CD4-positive, alpha-beta T cell treated with Interleukin-6 at 100 ng/mL for 8 hours (primary cell): ENCODE measurements at places on chromosomes 16 and 17.

DNA sequence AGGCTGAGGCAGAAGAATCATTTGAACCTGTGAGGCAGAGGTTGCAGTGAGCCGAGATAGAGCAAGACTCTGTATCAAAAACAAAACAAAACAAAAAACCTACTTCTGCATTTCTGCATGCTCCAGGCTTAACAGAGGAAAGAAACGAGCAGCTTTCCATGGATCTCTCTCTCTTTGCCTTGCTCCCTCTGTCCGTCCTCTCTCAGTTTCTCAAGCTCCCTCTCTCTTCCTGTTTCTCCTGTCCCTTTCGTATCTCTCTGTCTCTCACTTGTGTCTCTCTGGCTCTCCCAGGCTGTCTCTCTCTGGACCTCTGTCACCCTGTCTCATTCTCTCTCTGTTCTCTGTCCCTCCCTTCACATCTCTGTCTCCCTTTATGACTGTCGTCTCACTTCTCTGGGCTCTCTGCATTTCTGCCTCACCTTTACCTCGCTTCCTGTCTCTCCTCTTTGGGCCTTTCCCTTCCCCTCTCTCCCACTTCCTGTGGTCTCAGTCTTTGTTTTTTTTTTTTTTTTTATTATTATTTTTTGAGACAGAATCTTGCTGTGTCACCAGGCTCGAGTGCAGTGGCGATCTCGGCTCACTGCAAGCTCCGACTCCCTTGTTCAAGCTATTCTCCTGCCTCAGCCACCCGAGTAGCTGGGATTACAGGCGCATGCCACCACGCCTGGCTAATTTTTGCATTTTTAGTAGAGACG lies 4.1 kb upstream of the PITPNA start:
- DNase-seq, result peak; percentile 62

DNA sequence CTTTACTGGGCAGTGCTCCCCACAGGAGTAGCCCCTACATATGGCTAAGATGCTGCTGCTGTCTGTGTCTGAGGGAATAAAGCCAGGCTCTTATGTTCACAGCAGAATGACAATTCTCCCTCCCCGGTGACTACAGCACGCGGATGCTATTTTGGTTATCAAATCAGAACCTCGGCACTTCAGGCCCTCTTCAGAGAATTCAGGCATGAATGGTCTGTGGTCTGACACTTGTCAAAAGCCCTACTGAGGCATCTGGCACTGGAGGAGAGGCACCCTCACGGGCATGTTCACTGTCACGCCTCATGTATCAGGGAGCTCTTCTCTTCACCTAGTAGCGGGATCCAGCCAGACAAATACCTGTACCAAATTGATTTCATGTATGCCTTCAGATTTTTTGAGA lies 30.4 kb downstream of the KIAA0513 start:
- DNase-seq, result no peak

- DNase-seq, result no peak
These were observed 4.5 kb upstream of the MNT start for GRCh38 chr17:2405247-2405926.

DNA sequence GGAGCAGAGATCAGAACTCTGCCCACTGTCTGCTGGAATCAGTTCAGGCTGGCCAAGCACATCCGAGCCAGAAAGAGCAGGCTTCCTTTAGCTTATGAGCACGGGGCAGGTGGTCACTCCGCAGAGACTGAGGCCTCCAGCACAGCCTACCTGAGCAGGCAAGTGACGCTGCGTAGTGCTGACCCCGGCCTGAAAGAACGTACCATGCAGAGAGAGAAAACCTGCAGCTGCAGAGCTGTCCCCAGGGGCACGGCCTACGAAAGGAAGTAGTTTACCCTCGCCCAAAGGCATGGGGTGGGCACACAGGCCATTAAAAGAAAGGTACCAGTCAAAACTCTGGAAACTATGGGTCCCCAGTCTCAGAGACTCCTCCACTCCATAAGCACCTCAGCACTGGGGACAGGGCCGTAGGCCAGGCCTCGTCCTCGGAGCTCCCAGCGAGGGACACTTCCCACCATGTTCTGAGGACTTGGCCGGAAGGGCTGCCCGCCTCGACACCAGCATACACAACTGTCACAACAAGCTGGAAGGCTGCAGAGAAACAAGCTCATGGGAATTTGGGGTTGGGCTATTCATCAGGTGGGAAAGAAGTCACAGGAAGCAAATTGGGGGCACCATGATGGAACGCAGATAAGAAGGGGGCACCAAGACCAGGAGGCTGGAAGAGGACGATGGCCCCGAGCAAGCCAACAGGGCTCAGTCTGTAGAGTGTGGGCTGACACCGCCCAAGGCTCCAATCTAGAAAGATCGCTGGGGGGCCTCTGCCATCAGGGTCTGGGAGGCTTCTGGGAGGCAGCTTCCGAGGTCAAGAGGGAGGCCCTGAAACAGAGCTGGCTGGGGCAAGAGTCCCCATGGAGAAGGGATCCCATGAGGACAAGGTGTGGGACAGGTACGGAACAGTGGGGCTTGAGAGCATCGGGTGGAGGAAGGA lies 21.2 kb downstream of the MEAK7 start:
- DNase-seq, result no peak

- DNase-seq, result no peak
These were observed 41.5 kb downstream of the TK2 start for GRCh38 chr16:66508248-66508913.

DNA sequence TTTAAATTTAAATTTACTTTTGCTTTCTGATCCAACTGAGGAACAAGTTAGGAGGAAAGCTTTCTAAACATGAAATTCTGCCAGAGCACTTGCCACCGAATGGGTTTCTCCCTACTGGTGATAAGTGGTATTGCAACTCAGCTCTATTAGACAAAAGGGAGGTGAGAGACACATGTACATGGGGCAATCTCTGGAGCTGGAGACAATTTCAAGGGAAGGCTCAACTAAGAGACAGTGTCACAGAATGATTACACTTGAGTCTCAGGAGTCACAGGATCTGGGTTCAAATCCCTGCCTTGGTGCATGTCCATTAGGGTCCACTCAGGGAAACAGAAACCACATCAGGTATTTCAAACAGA lies 37.4 kb downstream of the SOCS1 start:
- no peak for DNase-seq

DNA sequence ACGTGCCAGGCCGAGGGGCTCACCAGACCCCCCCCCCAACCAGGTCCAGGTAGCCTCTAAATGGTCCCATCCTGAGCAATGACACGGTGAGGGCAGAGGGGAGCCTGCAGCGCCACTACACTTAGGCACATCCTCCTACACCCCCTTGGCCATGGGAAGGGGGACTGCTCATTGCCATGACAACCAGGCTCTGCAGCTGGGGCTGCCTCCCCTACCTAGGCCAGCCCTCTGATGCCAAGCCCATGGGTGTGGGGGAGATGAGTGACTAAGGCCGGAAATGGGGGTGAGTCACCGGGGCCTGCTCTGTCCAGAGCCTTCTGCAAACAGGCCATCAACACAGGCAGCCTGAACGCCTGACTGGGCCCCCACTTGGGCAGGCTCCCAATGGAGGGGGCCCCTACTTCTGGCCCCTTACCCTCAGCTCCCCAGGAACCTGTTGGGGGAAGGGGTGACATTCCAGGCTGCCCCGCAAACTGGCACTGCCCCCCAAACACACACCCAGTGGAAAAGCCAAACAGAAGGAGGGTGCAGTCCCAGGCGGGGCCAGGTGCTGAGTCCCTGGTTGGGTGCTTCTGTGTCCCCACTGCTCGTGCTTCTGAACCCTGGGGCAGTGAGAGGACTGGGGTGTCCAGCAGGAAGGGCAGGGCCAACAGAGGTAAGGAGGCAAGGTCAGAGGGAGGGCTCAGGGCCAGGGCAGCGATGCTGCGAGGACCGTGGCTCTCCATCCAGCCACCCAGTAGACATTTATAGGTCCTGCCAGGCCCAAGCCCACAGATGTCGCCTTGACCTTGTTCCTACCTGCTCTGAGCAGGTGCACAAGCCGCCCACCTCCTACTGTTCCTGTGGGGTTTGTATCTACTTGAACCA lies 8.2 kb downstream of the PLCD3 start:
- peak; percentile 40 for DNase-seq

DNA sequence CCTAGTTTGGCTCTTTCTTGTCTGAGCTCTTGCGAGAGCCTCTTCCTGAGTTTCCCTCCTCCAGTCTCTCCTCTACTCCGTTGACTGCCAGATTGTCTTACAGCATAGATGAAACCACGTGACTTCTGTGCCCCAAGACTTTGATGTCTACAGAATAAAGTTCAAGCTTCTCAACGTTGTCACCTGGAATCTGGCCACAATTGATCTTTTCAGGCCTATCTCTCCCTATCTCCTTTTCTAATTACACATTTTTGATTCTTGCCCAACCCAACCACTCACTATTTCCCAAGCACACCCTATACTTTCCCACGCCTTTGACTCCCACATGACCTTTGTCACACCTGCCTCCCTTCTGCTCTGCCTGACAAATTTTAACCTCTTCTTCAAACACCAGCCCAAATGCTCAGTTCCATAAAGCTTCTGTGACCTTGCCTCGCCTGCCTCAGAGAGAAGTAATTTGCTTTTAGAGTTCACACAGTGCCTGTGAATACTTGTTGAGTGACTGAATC lies 52.4 kb upstream of the PMFBP1 start:
- no peak for DNase-seq

- DNase-seq, result no peak
These were observed 4.6 kb downstream of the TSPOAP1 start for GRCh38 chr17:58324056-58324408.

DNA sequence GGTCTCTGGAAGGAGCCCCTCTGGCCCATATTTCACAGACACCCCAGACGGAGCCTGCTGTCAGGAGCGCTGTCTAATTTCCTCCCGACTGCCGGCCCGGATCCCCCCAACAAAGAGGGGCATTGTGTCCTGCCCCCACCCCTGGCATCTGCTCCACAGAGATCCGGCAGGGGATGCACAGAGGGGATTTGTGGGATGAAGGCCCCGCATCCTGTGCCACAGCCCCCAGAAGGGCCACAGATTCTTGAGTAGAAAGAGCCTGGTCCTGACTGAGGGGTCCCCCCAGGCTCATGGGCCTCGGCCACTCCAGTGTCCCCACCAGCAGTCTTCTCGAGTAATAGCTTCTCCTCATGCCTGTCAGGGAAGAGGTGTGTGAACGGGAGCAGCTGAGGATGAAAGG lies 29.5 kb downstream of the MEOX1 start:
- no peak for DNase-seq

- no peak for DNase-seq
These were observed 7.9 kb upstream of the MRC2 start for GRCh38 chr17:62619417-62620155.

DNA sequence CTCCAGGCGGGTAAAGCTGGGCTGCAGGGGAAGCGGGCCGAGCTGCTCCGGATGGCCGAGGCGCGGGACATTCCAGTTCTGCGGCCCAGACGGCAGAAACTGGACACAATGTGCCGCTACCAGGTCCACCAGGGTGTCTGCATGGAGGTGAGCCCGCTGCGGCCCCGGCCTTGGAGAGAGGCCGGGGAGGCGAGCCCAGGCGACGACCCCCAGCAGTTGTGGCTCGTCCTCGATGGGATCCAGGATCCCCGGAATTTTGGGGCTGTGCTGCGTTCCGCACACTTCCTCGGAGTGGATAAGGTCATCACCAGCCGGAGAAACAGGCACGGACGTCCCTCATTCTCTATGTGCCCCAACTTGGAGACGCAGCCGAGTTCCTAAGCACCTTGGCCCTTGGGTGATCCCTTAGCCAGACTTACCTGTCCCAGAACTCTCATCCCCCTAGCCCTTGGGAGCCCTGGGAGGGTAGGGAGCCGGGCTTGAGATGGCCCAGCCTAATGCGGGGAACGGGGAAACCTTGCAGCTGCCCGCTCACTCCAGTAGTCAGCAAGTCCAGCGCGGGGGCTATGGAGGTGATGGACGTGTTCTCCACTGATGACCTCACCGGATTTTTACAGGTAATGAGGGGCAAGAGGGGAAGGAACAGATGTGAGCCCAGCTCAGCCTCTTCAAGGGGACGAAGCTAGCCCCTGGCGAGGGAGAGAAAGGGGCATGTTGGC lies 806 bp downstream of the MRM1 start:
- DNase-seq, result no peak

- DNase-seq, result no peak
These were observed 5.6 kb downstream of the SPATA32 start for GRCh38 chr17:45256114-45256966.

- DNase-seq, result no peak
These were observed 3.7 kb downstream of the ZG16B start for GRCh38 chr16:2833776-2834175.

DNA sequence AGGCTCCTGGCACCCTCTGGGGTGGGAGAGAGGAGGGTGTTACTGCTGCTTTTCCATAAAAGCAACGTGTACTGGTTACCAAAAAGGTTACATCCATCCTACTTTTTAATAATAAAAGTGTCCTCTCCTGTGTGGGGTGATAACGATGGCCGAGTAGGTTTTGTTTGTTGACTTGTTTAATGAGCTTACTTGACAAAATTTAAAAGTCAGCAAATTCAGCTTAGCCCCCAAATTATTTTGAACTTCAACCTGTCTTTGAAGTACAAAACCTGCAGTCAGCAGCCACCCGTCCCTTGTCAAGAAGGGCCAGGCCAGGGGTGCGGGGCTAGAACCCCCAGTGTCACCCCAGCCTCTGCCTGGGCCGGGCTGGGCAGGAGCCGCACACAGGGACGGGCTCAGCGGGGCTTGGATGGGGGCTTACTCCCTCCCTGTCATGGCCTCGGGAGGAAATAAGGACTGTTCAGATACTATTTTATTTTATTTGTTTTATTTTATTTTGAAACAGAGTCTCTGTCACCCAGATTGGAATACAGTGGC lies 103.9 kb upstream of the CHMP6 start:
- DNase-seq, result no peak

DNA sequence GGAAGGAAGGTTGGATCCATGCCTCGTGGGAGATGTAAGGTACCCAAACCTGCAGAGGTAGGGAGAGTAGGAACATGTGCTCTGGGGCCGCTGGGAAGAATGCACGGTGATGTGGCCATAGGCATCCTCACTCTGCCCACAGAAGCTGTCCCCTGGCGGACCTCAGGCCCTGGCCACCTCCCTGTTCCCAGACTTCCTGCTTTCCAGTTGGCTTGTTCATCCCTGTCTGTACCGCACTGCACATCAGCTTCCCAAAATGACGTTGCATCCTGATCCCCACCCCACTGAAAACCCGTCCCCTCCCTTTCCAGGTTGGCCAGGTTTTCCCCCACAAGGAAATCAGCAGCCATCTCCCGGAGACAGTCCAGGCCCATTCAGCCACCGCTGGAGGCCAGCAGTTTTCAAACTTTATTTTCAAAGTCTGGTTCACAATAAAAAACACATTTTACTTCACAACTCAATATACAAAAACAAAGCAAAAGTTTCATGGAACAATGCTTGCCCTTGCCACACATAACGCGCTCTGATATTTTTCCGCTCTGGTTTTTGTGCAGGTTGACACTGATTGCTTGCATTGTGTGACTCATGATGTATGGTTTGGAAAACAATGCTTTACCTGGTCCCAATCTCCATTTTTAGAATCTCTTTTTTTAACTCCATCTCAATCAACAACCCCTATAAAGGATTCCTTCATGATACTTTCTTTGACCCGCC lies 143.0 kb downstream of the GAS7 start:
- no peak for DNase-seq

- no peak for DNase-seq
These were observed 22.5 kb upstream of the MYO15B start for GRCh38 chr17:75565066-75565465.

GRCh38 chr17:79781012-79781650 lies 3.2 kb downstream of the CBX2 start:
- no peak for DNase-seq

GRCh38 chr17:44345454-44346026 lies 438 bp downstream of the GRN start:
- peak; percentile 46 for DNase-seq
